Stimulated activated CD8-positive, alpha-beta memory T cell treated with anti-CD3 and anti-CD28 coated beads, Interleukin-15, amount 100 ng/mL, for 24 hours (primary cell): ENCODE measurements at places on chromosomes 6 and 20.

- no peak for DNase-seq
These were observed 634 bp upstream of the BTBD9 start for GRCh38 chr6:38640216-38640909.

- no peak for DNase-seq
These were observed 65.7 kb upstream of the EEF1A1 start for GRCh38 chr6:73586416-73586974.

- DNase-seq = no peak
These were observed 12.0 kb upstream of the SLC2A12 start for GRCh38 chr6:134064461-134064860.

DNA sequence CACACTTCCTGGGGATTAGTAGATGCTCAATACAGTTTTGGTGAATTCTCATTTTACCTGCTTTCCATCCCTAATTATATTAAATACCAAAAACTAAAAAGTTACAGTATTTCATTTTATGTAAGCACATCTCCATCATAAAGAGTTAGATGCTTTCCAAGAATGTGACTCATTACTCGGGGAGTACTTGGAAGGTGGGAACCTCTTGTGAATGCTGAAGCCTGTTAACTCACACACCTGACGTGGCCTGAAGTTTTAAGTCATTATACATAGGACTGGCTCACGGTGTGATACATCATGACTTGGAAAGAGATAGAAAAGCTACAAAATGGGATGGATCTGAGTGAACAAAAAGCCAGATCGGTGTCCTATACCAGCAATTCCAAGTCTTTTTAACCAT, 2.2 kb upstream of the OSER1 start:
- no peak for DNase-seq

GRCh38 chr6:143478479-143479062, 28.0 kb downstream of the PEX3 start:
- DNase-seq = no peak

DNA sequence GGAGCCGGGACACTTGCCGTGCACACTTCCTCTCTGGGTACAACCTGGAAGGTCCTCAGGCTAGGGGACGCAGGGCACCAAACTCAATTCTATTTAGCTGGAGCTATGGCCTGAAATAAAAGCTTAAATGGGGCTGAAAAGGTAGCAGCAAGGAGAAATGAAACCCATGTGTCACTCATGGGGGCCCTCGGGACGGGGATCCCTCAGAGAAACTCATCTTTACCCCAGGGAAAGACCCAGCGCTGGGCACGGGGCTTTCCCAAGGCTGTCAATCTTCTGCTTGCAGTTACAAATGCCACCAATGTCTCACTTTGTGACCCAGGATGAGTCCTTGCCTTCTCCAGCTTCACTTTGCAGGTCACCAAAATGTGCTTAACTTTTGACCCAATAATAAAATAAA, 16.5 kb downstream of the SNAI1 start:
- no peak for DNase-seq

- DNase-seq = no peak
These were observed 8.7 kb upstream of the GMPR start for GRCh38 chr6:16229700-16230099.
